ENCODE measurements at places on chromosomes 3 and 15.

DNA sequence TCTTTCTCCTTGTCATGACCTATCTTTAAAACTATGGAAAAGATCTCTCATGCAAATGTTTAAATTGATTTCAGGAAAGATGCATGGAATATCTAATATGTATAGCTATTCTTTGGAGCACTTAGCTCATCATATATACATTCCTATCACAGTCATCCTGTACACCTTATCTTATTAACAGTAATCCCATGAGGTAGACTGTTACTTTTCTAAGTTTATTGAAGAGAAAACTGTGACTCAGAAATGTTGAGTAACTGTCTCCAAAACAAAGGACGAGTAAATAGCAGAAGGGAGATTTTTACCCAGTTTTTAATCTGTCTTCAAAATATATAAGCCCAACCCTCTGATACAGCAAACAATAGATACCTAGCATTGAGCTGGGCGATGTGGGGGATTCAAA is 308.3 kb downstream of the GAP43 start:
- H3K27ac ChIP-seq: no peak overlapping the region
- H3K27me3 ChIP-seq: no peaks in the 10 kb centered on the region
- no peak overlapping the region for H3K4me3 ChIP-seq
- DNase-seq: no peak
- no peaks in the 10 kb centered on the region for H3K4me1 ChIP-seq

DNA sequence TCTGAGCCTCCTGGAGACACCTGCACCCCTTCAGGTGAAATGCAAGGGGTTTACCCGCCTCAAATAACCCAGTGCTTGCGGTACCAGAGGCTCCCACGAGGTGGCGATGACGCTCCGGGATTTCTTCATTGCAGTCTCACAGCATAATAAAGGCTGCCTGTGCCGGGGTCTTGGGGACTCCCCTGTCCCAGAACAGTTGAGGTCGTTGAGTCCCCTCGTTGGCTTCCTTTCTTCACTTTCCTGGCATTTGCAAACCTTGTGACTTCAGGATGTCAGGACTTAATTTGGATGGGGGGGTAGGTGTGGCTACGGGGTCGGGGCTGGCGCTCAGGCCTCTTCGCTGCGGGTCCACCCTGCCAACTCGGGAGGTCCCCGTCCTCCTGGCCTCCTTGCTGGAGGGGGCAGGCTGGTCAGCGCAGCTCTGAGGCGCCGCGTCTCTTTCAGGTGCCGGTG is 1.3 kb downstream of the GNAT1 start:
- peak; percentile 90 for DNase-seq
- peaks cover 51% of the 10 kb centered on the region for H3K27me3 ChIP-seq
- H3K27ac ChIP-seq: no peak overlapping the region

- peaks cover 2% of the 10 kb centered on the region for H3K4me1 ChIP-seq
- no peak overlapping the region for H3K27ac ChIP-seq
- DNase-seq: no peak
- no peak overlapping the region for H3K4me3 ChIP-seq
These were observed 6.3 kb downstream of the PXYLP1 start for GRCh38 chr3:141237701-141238521.

- H3K4me3 ChIP-seq: no peak overlapping the region
- peaks cover 5% of the 10 kb centered on the region for H3K4me1 ChIP-seq
- H3K27ac ChIP-seq: no peak overlapping the region
- no peaks in the 10 kb centered on the region for H3K36me3 ChIP-seq
- DNase-seq: no peak
These were observed 3.1 kb upstream of the CFAP20DC start for GRCh38 chr3:59052803-59053411.

- H3K27ac ChIP-seq: no peak overlapping the region
- peaks cover 45% of the 10 kb centered on the region for H3K4me1 ChIP-seq
- H3K4me3 ChIP-seq: no peak overlapping the region
- DNase-seq: no peak
- no peaks in the 10 kb centered on the region for H3K36me3 ChIP-seq
These were observed 64.7 kb downstream of the BFSP2 start for GRCh38 chr3:133464573-133464972.

DNA sequence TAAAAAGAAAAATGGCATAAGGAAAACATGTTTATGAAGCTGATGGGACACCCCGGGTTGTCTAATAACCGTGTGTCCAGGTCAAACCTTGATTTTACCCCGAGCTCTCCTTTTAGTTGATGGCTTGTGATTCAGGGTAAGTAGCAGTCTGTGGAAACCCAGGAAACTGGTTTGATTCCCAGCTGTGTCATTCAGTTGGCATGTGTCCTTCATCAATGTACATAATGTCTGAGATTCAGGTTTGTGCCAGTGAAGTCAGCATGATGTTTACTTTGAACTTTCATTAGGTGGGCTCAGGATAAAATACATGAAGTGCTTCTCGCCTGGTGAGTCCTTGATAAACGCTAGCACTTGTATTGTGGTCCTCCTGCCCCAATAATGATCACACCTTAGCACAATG is 4.3 kb upstream of the COPG1 start:
- H3K27ac ChIP-seq: no peak overlapping the region
- H3K4me1 ChIP-seq: peaks cover 40% of the 10 kb centered on the region
- no peaks in the 10 kb centered on the region for H3K36me3 ChIP-seq
- no peaks in the 10 kb centered on the region for H3K27me3 ChIP-seq
- no peak overlapping the region for H3K4me3 ChIP-seq
- no peak for DNase-seq

DNA sequence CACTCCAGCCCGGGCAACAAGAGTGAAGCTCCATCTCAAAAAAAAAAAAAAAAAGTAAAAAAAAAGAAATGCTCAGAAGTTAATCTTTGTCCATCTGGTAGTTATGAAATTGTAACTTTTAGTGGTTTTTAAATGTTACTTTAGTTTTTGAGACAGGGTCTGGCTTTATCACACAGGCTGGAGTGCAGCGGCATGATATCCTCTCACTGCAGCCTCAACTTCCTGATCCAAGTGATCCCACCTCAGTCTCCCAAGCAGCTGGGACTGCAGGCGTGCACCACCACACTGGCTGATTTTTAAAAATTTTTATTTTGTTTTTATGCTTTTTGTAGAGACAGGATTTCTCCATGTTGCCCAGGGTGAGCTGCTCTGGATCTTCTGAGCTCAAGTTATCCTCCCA is 1.3 kb downstream of the RNU5B-1 start:
- no peak overlapping the region for H3K4me3 ChIP-seq
- no peaks in the 10 kb centered on the region for H3K36me3 ChIP-seq
- no peaks in the 10 kb centered on the region for H3K27me3 ChIP-seq
- H3K4me1 ChIP-seq: peaks cover 11% of the 10 kb centered on the region
- no peak overlapping the region for H3K27ac ChIP-seq

DNA sequence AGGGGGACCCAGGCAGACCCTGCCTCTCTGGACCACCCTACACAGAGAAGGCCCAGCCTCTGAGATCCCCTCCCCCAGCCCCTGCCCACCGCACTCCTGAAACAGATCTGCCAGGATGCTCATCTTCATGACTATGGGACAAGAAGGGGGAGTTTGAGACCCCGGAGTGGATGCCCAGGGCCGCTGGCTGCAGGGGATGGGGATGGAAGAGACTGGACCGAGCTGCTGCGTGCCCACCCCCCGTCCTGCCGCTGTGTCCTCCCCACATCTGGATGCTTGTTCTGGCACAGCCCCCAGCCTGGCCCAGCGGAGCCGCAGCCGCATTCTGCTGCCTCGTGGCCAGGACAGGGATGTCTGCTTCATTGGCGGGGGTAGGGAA is 30.3 kb upstream of the SEMA3F start:
- H3K27me3 ChIP-seq: no peaks in the 10 kb centered on the region
- no peak overlapping the region for H3K4me3 ChIP-seq
- H3K36me3 ChIP-seq: peaks cover 15% of the 10 kb centered on the region
- H3K27ac ChIP-seq: no peak overlapping the region

DNA sequence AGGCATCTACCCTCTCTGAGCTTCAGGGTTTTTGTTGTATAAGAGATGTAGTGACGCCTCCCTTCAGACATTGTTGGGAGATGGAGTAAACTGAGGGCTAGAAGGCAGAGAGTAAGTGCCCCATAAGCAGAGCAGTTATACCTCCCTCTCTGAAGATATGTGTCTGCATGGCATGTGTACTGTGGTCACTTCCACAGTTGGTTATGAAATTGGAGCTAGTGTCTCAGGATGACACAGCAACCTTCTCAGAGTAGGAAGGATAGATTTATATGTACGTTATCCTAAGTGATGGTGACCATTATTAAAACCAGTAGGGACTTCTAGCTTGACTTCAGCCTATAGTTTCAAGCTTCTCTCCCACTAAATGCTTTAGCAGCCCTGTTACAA is 17.9 kb downstream of the PXK start:
- H3K27me3 ChIP-seq: no peaks in the 10 kb centered on the region
- no peak for DNase-seq
- H3K27ac ChIP-seq: peak overlapping the region; percentile 92
- peaks cover 5% of the 10 kb centered on the region for H3K36me3 ChIP-seq
- peaks cover 100% of the 10 kb centered on the region for H3K4me1 ChIP-seq
- peak overlapping the region; percentile 29 for H3K4me3 ChIP-seq

GRCh38 chr3:52593103-52593502 is 56.7 kb downstream of the UQCC5 start:
- no peaks in the 10 kb centered on the region for H3K27me3 ChIP-seq
- H3K4me1 ChIP-seq: no peaks in the 10 kb centered on the region
- DNase-seq: no peak
- no peak overlapping the region for H3K4me3 ChIP-seq
- no peak overlapping the region for H3K27ac ChIP-seq
- peaks cover 69% of the 10 kb centered on the region for H3K36me3 ChIP-seq

DNA sequence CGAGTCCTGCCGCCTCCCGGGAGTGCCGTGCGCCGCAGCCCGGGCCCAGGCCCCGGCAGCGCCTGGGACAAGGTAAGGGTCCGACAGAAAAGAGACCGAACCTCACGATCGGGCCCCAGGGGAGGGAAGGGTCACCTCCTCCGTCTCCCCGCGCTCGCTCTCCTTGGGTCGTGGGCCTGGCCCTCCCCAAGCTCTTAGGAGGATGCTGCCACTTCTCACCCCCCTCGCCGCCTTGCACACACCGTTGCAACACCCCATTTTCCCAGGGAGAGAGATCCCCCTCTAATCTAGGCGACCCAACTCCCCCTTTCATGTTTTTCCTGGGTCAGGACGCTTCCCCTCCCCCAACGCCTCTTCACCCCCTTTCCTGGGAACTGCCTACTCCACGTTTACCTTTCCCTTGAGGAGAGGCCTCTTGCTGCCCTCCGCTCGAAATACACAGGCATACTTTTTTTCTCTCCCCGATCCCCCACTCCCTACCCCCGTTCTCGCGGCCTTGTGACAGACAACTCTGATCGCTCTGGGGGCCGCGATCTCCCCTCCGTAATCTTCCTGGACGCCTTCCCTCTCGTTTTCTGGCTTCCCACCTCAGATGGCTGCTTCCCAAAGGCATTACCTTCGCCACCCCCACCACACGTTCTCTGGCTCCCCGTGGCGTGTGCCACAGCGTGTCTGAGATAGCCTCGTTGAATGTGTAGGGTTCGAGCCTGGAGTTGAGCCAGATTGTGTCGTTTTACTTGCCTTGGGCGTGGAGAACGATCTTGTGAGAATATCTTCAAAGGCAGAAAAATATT is 688 bp downstream of the SETD5 start:
- no peaks in the 10 kb centered on the region for H3K27me3 ChIP-seq
- DNase-seq: peak; percentile 94
- peak overlapping the region; percentile 98 for H3K27ac ChIP-seq
- H3K4me1 ChIP-seq: peaks cover 81% of the 10 kb centered on the region
- peaks cover 23% of the 10 kb centered on the region for H3K36me3 ChIP-seq

DNA sequence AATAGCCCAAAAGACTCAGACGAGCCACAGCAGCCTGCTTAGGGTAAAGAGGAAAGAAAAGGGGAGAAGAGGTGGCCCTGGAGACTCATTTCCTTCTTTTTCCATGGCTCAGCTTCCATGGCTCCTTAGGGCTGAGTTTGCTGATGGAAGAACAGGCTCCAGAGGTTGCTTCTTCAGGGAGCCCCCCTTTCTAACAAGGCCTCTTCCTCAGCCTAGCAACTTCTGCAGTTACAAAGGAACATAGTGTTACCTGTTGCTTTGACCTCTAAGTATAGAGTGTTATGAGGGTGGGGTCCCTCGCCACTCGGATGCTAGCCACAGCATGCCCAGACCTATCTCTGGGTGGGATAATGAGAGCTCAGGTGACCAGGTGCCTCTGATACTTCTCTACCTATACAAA is 43.2 kb upstream of the SPESP1 start:
- no peaks in the 10 kb centered on the region for H3K4me1 ChIP-seq
- H3K27me3 ChIP-seq: no peaks in the 10 kb centered on the region
- no peaks in the 10 kb centered on the region for H3K36me3 ChIP-seq
- DNase-seq: no peak

GRCh38 chr3:48406443-48407431 is 23.1 kb downstream of the PLXNB1 start:
- peak overlapping the region; percentile 57 for H3K27ac ChIP-seq
- no peaks in the 10 kb centered on the region for H3K36me3 ChIP-seq
- no peaks in the 10 kb centered on the region for H3K27me3 ChIP-seq
- H3K4me3 ChIP-seq: no peak overlapping the region

- no peaks in the 10 kb centered on the region for H3K27me3 ChIP-seq
- no peak for DNase-seq
- H3K4me3 ChIP-seq: no peak overlapping the region
- H3K36me3 ChIP-seq: no peaks in the 10 kb centered on the region
- H3K4me1 ChIP-seq: no peaks in the 10 kb centered on the region
These were observed 102.0 kb downstream of the STAC start for GRCh38 chr3:36482256-36482655.

- H3K4me3 ChIP-seq: no peak overlapping the region
- no peak for DNase-seq
- H3K4me1 ChIP-seq: no peaks in the 10 kb centered on the region
- H3K27me3 ChIP-seq: no peaks in the 10 kb centered on the region
- H3K36me3 ChIP-seq: no peaks in the 10 kb centered on the region
These were observed 879.9 kb downstream of the TUSC7 start for GRCh38 chr3:117589454-117589853.

GRCh38 chr3:60841355-60841754 is 409.9 kb downstream of the FHIT start:
- H3K36me3 ChIP-seq: no peaks in the 10 kb centered on the region
- no peak for DNase-seq
- H3K4me3 ChIP-seq: no peak overlapping the region
- no peak overlapping the region for H3K27ac ChIP-seq
- no peaks in the 10 kb centered on the region for H3K4me1 ChIP-seq

DNA sequence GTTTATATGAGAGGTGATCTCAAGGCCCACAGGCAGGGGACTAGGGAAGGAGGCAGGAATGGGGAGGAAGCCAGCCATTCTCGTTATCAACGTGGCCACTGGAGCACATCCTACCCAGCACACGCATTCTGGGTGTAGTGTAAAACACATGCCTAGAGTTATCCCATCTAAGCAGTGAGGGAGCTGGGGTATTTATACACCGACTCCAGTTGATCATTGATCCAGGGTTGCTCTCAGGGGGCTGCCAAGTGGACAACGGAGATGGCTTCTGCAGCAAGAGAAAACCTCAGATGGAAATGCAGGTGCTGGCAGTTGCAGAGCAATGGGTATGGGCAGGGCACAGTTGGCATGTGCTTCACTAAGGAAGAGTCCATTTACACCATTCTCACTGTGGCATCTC is 30.4 kb upstream of the SYNM start:
- no peaks in the 10 kb centered on the region for H3K36me3 ChIP-seq
- H3K4me1 ChIP-seq: peaks cover 8% of the 10 kb centered on the region
- H3K27ac ChIP-seq: no peak overlapping the region
- H3K4me3 ChIP-seq: no peak overlapping the region
- no peaks in the 10 kb centered on the region for H3K27me3 ChIP-seq
- no peak for DNase-seq
